Stimulated activated CD8-positive, alpha-beta memory T cell treated with anti-CD3 and anti-CD28 coated beads, Interleukin-4, amount 100 ng/mL, for 4 hours (primary cell): ENCODE measurements at places on chromosomes 6 and 20.

- DNase-seq = no peak
Observed at GRCh38 chr20:48184229-48184628, 398.9 kb upstream of the SULF2 start.

DNA sequence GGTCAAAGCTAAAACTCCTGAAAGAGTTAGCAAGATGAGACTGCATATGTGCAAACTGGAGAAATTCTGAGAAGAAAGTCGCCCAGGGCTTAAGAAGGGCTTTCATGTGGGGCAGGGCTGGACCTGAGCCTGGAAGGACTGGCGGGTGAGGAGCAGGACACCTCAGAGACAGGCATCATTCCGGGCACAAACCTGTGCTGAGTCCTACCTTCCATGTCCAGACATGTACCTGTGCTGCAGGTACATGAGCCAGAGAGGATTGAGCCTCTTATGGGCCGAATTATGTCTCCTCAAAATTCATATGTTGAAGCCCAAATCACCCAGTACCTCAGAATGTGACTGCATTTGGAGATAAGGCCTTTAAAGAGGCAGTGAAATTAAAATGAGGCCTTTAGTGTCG lies 171.0 kb downstream of the QRSL1 start:
- DNase-seq = no peak

- DNase-seq = peak; percentile 28
Observed at GRCh38 chr6:137389150-137389704, 105.0 kb downstream of the OLIG3 start.

DNA sequence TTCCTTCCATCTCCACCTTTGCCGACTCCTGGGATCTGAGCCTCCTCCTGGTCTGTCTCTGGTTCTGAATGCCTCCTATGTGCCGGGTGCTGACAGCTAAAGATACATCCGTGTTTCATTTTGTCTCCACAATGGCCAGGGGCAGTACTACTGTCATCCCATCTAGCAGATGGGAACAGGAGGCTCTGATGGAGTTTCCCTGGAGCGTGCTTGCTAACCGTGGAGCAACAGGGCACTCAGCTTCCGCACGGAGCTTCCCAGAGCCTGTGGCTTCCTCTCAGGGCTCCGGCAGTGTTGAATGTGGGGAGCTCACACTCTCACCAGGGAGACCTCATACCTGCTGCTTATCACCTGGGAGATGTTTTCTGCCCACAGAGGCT lies 11.9 kb upstream of the NPBWR2 start:
- DNase-seq = no peak

GRCh38 chr6:110446405-110446804 lies 30.0 kb downstream of the SLC22A16 start:
- DNase-seq = no peak

DNA sequence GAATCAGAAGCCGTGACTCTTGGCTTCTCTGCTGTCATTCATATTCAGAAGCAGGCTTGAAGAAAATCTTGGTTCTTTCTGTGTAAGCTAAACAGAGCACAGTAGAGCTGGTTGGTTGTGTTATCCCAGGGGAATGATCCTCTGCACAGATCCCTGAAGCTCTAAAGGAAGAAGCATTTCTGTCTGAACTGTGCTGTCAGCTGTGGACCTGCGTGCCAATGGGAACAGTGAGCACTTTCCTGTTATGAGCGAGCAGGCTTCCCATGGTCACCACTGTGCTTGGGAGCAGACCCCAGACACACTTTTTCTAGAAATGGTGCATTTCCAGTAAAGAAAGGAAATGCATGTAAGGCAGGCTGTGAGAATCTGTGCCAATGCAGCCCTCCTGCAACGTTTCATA lies 490.2 kb downstream of the EPM2A start:
- DNase-seq = no peak

DNA sequence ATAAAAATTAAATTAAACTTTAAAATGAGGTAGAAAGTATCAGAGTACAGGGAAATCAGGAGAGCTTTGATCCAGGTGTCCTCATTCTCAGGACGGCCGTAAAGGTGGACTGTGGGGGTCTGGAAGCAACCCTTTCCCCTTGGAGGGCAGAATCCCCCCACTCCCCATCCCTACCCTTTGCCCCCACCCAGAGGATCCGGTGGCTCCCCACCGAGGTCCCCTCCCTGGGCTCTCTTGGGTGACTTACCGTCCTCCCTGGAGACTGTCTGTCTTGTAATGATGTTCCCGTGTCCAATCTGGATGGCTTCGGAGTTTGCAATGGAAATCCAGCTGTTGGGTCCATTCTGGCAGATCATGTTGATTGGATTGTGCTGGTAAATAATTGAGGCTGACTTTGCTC lies 7.3 kb downstream of the ZBP1 start:
- DNase-seq = no peak

- DNase-seq = no peak
Observed at GRCh38 chr20:19867074-19867473, 109.0 kb downstream of the RIN2 start.

- no peak for DNase-seq
Observed at GRCh38 chr6:40192516-40192915, 258.3 kb upstream of the MOCS1 start.

- DNase-seq = no peak
Observed at GRCh38 chr20:19886661-19887288, 128.7 kb downstream of the RIN2 start.

GRCh38 chr6:167665698-167666330 lies 160.9 kb upstream of the AFDN start:
- no peak for DNase-seq

DNA sequence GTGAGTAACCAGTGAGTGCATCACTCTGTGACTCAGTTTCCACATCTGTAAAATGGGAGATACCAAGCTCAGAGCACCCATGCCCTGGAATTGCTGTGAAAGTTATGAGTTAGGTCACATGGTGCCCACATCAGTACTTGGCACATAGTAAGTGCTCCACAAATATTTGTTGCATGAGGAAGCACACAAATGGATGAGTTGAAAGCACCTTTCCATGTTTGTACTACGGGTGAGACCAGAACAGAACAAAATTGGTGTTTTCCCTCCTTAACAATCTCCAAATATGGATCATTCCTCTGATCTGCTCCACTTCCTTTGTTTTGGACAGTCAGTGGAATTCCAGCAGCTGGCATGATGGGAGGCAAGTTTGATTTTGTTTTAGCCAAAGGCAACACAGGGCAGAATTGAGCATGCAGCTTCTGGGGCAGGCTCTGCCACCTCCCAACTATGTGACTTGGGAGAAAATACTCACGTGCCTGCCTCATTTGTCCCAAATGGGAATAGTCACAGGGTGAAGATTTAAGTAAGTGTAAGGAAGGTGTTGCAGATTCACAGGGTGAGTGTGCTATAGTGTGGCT lies 503.7 kb upstream of the SULF2 start:
- no peak for DNase-seq

- no peak for DNase-seq
Observed at GRCh38 chr6:1613346-1613687, 3.6 kb downstream of the FOXC1 start.

DNA sequence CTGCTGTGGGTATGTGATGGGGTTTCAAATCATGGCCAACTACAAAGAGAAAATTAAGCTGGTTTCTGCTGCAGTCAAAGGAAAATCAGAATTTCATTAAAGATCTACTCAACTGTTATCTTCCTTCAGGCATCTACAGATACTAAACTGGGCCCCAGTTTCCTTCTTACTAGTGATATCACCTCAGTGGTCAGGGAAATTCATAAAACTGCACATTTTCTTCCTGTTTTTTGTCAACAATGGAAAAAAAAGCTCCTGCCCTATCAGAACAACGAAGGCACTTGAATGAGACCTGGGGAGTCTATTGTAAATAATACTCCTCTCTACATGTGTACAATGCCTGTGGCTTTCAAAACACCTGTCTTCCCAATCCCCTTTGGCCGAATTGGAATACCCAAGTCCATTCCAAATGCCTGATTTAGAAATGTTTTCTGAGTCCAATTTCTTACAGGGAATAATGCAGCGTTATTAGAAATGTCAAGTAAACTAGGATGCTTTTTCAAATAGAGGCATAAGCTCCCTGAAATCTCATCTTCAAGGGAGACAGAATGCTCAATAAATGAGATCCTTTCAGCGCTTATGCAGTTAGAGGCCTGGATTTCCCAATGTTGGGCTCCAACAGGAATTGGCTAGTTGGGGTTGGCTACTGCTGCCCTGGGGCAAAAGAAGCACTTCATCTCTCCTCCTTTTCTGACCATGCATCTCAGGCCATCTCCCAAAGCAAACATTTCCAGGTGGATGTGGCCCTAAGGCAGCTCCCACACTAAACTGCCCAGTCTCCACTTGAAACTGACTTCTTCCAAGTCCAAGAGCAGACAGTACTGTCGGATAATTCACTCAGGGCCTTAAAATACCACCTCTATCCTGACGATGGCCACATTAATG lies 143.3 kb downstream of the NFATC2 start:
- DNase-seq = no peak

- no peak for DNase-seq
Observed at GRCh38 chr6:161889324-161889723, 615.5 kb upstream of the AGPAT4 start.

- no peak for DNase-seq
Observed at GRCh38 chr6:44740566-44741120, 353.1 kb downstream of the CDC5L start.

GRCh38 chr6:76681781-76682180 lies 609.3 kb upstream of the IMPG1 start:
- no peak for DNase-seq
